ENCODE measurements at places on chromosomes 5 and 9.
A peak's percentile ranks its signal among the peaks of the same experiment; 100 is the strongest.

DNA sequence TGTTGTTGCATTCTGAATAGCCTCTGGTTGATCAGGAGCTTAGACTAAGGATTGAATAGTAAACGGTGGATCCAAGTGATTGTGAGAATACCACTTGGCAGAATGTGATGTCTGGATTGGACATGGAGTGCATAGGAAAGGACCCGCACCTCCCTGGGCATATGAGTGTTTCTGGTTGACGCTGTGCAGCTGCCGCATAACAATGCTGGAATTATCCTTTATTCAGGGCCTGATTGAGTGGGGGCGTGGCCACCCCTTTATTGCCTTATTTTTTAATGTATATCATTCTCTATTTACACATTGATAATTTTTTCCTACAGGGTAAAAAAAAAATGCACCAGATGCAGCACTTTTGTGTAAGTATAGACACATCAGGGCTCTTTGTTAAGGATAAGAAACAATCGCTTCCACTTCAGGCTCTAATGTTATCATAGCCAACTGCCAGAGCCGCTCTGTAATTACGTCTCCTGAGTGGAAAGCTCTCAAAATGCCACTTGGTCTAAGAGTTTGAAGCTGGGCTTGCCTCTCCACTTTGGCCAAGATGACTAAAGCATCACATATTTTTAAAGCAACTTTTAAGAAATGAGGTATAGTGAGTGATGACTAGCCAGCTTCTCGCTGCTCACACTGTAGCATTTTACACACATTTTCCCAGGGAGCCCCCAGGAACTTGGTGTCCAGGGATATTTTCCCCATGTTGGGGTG is 5.7 kb downstream of the FGD3 start:
- no peak for DNase-seq

DNA sequence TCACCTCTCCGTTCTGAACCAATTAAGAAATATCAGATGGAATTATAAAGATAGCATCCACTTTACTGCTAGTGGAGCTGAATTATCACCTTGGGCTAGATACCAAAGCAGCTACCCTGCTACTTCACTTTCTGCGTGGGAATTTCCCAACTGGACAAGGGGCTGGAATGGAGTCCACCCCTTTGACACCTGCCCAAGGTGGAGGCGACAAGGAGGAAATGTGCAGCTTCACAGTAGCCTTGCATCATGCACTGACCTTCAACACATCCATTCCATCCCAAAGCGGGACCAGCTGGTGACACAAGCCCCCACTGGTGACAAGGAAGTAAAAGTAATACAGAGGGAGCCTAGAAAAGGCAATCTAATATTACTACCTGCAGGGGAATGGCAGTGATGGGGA is 30.7 kb downstream of the CTNND2 start:
- no peak for DNase-seq

DNA sequence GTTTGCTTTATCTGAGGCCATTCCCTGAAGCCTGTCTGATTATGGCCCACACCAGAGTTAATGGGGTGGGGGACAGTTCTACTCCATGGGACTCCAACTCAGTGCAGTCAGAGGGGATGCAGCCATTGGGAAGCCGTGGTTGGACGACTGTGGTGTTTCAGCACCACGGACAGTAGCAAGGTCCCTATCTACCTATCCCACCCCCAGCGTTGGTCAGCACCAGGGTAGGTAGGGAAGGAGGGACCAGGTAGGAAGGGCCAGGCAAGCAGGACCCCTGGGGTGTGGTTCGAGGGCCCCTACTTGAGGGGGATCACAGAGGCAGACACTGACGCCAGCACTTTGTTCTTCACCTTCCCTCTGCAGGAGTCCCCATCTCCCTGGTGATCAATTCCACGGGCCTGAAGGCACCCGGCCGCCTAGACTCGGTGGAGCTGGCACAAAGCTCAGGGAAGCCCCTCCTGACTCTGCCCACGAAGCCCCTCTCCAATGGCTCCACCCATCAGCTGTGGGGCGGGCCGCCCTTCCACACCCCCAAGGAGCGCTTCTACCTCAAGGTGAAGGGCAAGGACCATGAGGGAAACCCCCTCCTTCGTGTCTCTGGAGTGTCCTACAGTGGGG is 33.2 kb downstream of the HMCN2 start:
- DNase-seq = peak; percentile 79

DNA sequence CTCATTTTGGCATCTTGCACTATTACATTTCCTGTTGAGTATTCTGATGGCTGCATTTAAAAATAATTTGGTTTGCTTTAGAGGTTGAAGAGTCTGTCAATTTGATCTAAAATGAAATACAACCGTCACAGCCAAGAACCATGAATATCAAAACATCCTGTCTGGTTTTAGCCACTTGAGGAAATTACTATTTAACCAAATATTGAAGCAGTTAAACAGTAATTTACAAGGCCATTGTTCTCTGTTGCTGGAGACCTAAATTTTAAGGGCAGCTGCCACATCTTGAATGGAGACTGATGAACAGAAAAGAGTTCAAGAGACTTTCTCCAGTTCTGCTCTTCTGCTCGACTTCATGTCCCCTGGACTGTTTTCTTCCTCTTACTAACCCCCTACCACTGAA is 549.4 kb downstream of the LRRC70 start:
- DNase-seq = no peak

DNA sequence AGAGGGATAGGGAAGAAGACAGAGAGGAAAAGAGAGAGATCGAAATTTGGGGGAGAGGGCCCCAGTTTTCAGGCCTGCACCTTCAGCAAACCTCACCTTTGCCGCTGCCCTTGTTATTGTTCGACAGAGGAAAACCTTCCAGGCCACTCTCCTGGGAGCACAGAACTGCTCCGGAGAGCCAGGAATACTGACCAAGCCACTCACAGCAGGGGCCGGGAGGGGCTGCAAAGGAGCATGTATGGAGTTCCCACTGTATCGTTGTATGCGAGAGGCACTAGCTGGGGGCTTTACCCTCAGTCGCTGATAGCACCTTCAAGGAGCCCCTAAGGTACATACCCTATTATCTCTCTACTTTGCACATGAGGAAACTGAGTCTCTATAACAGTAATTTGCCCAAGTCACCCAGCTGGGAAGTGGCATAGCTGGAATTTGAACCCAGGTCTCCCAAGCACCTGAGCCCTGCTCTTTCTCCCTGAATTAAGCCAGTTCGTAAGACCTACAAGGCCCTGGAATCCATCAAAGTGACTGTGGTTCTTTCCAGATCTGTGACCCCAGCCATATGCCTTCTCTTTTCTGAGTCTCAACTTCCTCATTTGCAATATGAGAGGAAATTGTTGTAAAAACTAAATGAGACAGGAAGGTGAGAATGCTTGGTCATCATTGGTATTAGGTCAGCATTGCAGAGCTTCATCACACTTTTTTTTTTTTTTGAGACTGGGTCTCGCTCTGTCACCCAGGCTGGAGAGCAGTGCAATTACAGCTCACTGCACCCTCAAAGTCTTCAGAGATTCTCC is 21.0 kb upstream of the FOXE1 start:
- no peak for DNase-seq

DNA sequence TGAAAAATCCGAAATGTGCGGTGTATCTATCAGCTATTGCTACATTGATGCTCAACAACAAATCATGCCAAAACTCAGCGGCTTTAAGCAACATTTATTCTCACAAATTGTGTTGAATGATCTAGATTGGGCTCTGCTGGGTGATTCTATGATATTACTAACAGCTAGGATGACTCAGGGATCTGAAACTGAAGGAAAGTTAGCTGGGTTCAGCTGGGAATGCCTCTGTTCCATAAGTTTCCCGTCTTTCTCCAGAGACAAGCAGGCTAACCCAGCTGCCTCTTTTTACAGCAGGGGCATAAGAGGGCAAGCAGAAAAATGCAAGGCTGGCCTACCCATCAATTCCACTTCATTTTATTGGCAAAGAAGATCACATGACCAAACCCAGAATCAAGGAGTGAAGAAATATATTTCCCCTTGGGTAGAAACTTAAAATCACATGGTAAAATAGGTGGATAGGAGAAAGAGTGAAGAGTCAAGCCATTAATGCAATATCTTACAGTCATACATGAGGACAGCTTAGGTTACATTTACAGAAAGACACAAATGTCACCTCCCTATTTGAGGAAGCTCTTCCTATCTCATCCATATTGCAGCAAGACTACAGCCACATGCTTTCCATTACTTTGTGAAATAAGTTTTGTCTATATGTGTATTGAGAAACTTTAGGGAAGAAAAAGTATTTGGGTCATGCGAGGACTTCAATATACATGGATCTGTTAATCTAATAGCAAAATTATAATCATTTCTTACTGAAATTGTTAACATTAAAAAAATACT is 30.8 kb downstream of the IL7R start:
- DNase-seq = no peak

GRCh38 chr9:37693260-37693659 is 42.5 kb downstream of the FRMPD1 start:
- DNase-seq = no peak

DNA sequence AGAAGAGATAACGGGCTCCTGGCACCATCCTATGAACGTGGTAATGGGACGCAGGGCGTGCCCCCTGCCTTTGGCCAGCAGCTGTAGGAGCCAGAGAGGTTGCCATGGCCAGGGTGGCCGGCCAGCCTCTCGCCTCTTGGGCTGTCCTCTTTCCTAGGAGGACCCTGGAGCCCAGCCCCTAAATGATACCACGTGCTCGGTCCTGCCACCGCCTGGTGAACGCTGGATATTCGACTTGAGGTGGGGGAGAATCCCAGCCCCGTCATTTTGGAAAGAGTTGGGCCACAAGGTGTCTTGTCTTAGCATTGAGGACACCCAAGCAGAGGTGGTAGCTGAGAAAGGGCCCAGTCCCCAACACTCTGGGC is 391 bp upstream of the NRG2 start:
- peak; percentile 77 for DNase-seq

DNA sequence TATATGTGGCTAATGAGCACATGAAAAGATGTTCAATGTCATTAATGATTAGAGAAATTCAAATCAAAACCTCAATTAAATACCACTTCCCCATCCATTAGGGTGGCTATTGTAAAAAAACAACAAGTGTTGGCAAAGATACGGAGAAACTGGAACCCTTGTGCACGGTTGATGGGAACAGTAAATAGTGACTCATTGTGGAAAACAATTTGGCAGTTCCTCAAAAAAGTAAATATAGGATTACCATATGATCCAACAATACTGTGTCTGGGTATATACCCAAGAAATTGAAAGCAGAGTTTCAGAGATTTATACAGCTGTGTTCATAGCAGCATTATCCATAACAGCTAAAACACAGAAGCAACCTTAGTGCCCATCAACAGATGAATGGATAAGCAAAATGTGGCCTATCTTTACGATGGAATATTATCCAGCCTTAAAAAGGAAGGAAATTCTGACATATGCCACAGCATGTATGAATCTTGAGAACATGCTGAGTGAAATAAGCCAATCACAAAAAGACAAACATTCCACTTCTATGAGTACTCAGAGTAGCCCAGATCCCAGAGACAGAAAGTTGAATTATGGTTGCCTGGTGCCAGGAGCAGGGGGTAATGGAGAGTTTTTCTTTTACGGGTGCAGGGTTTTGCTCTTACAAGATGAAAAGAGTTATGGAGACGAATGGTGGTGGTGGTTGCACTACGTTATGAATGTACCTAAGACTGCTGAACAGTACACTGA is 41.4 kb upstream of the LRRC14B start:
- DNase-seq = no peak

DNA sequence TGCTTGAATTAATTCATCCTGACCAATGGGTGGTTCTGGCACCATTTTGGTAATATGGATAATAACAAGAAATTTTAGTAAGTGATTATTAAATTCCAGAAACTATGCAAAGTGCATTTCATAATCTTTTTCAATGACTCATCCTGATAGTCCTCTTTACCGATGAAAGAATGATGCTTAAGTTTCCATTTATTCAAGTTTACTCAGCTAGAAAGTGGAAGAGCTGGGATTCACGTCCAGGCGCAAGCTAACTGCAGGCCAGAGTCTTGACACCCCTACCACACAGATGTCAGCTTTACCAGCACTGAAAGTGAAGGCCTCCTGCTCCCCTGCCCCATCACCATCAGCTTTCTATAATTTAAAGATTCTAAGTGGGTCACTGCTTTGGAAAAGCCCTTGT is 493.5 kb upstream of the WWC1 start:
- no peak for DNase-seq

DNA sequence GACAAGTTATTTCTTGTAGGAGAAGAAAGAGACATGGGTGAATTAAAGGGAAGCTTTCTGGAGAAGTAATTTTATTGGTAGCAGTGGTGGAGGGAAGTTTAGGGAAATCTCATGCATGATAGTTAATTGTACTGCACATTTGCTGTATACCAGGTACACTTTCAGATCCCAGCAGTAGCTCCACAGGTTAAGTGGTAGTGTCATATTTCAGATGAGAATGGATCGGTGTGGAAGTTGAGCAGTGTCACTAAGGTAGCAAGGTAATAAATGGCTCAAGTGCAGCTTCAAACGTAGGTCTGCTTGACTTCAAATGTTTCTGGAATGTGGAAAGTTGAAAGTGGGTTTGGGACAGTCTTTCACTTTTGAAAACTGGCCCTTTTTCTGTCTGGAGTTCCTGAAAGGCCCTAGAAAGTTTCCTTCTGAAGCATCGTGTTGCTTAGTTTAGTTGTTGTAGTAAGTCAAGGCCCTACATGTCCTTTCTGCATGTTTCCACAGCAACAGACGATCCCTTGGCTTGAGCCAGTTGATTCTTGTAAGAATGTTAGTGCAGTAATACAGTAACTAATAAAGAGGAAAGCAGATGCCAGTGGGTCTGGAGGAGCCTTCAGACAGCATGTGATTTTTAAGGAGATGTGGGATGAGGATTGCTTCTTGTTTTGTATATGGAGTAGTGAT is 3.7 kb downstream of the CLTA start:
- DNase-seq = no peak

DNA sequence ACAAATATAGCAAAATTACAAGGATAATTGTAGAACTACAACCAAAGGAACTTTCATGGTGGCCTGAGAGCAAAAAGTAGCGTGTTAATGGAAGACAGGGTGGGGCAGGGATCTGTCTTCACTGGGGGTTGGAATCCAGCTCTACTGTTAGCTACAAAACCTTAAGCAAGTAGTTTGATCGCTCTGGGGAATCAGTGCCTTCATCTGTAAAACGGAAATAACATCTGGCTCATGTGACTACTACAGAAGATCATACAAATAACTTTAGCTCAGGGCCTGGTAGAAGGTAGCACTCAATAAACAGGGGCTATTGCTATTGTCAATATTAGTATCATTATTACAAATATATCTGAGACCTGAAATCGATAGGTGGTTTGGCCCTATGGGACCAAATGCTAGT is 40.4 kb downstream of the ZNF608 start:
- DNase-seq = no peak

All from neural progenitor cell (in vitro differentiated cells).